ENCODE measurements at places on chromosomes 7 and 10.

GRCh38 chr10:17784688-17785087 is 24.5 kb upstream of the MRC1 start:
- no peak overlapping the region for H3K27ac ChIP-seq
- 0 out of 2 replicates have a peak, but pooled peaks cover 1% of the 10 kb centered on the region for H3K4me1 ChIP-seq
- H3K4me3 ChIP-seq = no peak overlapping the region

DNA sequence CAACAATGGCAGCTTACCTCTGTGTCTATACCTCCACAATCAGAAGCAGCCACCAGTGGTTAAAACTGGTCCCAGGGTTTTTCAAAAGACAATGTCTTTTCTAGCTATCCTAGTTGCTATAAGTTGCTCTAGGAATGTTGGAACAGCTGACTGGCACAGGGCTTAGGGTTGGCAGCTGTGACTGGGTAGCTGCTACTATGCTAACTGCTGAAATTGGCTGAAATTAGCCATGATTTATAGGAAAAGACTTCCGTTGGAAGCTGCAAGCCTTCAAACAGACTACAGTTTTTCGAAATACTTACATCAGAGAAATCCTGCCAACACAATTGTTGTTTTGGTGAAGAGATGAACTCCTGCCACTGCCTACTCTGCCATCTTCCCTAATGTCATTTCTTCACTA is 102.3 kb downstream of the MKX start:
- DNase-seq = no peak
- H3K27me3 ChIP-seq = no peaks in the 10 kb centered on the region
- H3K36me3 ChIP-seq = no peaks in the 10 kb centered on the region
- no peak overlapping the region for H3K4me3 ChIP-seq
- H3K27ac ChIP-seq = no peak overlapping the region

GRCh38 chr10:99630433-99630832 is 10.2 kb upstream of the SLC25A28 start:
- no peak overlapping the region for H3K27ac ChIP-seq
- H3K27me3 ChIP-seq = no peaks in the 10 kb centered on the region
- no peaks in the 10 kb centered on the region for H3K4me1 ChIP-seq
- H3K36me3 ChIP-seq = no peaks in the 10 kb centered on the region
- DNase-seq = no peak

DNA sequence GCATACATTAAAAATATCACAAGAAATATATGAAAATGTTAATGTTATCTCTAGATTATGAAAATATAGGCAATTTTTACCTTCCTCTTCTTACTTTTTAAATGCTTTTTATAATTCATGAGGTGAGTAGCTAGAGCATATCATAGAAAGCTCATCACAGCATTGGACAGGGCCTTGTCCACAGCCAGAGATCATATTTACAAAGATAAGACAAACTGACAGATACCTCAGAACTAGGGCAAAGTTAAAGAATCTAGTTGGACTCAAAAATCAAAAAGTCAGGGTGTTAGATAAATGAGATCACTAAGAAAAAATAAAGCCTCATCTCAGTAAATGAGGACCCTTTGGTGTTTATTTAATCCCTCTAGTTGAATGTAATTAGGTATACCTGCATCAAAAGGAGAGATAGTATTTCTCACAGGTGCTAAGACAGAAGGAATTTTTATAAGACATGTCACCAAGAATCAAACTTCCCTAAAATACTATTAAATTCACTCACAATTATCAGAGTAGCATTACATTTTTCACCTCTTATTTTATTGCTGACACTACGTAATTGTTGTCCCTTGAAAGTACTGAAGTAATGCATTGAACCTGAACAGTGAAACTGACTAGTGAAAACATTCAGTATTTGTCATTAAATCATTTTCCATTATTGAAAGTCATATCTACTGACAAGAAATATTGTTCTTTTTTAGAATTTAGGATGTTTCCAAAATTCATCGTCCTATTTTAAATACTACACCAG is 25.6 kb downstream of the CFAP69 start:
- no peak overlapping the region for H3K27ac ChIP-seq
- no peaks in the 10 kb centered on the region for H3K4me1 ChIP-seq
- H3K4me3 ChIP-seq = no peak overlapping the region
- DNase-seq = no peak
- H3K27me3 ChIP-seq = no peaks in the 10 kb centered on the region

DNA sequence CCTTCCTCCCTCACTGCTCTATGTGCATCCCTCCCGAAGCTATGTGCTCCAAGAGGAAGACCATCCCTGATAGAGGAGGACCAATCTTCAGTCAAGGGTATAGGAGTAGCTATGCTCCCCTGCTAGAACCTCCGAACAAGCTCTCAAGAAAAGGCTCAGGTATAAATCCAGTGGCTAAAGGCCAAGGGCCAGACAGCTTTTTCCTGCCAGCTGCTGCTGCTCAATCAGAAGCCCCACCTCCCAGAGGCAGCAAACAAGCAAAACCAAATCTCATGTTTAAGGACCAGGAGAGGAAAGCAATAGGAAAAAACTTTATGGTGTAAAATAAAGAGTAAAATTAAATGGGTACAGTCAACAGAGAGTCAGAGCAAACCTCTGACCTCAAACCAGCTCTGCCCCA is 187.2 kb downstream of the FGFR2 start:
- H3K27me3 ChIP-seq = no peaks in the 10 kb centered on the region
- H3K36me3 ChIP-seq = no peaks in the 10 kb centered on the region
- H3K4me1 ChIP-seq = no peaks in the 10 kb centered on the region
- H3K4me3 ChIP-seq = no peak overlapping the region
- DNase-seq = no peak

All from iPS DF 6.9 (cell line).